ENCODE measurements at places on chromosomes 1 and 21.

- no peak for DNase-seq
These were observed 88.8 kb downstream of the JAK1 start for GRCh38 chr1:64877598-64877997.

DNA sequence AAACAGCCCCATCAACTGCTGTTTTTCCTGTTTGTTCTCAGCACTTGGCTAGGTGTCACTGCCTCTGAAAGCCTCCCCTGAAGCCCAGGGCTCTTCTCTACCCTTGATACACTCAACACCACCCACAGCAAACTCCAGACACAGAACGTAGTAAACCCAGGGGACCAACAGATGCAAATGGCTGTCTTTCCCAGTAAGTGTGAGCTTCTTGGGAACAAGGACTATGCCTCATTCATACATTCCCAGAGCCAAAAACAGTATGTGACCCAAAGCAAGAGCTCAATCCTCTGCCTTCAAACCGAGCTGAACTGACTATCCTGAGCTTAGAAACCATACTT lies 4.4 kb downstream of the LBR start:
- no peak for DNase-seq

DNA sequence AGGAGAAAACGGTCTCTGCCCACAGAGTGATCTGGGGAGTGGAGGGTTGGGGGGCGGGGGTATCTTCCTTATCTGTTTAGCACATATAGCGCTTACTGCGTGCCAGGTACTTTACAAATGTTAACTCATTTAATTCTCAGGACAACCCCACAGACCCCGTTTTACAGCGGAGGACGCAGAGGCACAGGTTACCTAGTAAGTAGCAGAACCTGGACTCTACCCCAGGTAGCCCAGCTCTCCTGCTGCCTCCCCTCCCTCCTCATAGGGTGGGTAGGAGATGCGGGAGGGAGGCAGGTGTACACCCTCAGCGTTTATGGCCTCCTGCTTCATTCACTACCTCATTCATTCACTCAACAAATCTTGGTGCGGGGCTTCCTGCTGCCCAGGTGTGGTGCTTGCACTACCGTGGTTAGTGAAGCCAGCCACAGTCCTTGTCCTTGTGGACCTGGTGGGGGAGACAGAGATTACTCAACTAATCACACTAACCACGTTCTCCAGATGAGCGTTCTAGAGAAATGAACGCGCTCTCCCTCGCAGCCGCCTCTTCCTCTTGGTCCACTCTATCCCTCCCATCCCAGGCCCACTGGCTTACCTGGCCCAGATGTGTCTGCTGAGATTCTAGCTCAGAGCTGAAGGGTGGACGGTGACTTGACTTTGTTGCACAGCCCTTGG lies 102.0 kb downstream of the IER5 start:
- DNase-seq, result no peak

DNA sequence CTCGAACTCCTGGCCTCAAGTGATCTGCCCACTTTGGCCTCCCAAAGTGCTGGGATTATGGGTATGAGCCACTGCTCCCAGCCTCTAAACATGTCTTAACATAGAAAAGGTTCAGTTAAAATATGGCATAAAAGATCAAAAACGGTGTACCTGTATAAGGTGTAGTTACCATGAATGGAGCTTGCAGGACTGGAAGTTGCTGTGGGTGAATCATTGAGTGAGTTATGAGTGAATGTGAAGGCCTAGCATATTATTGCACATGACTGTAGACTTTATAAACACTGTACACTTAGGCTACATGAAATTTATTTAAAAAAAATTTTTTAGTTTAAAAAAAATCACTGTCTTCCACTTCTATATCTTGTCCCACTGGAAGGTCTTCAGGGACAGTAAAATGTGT lies 15.7 kb downstream of the ABCD3 start:
- no peak for DNase-seq

- no peak for DNase-seq
These were observed 19.8 kb upstream of the UBXN10 start for GRCh38 chr1:20166051-20166450.

- no peak for DNase-seq
These were observed 1.6 kb upstream of the MOV10 start for GRCh38 chr1:112672842-112673241.

GRCh38 chr21:45820171-45821091 lies 161.1 kb upstream of the COL6A1 start:
- peak; percentile 75 for DNase-seq

- DNase-seq, result no peak
These were observed 2.6 kb downstream of the GUK1 start for GRCh38 chr1:228142701-228143136.

- DNase-seq, result no peak
These were observed 5.9 kb upstream of the TTC22 start for GRCh38 chr1:54806931-54807611.

- no peak for DNase-seq
These were observed 516.7 kb upstream of the B3GALT2 start for GRCh38 chr1:193703121-193703520.

GRCh38 chr1:32741413-32742198 lies 39.0 kb upstream of the SYNC start:
- no peak for DNase-seq

GRCh38 chr1:65147424-65148177 lies 402 bp upstream of the AK4 start:
- DNase-seq, result peak; percentile 59

DNA sequence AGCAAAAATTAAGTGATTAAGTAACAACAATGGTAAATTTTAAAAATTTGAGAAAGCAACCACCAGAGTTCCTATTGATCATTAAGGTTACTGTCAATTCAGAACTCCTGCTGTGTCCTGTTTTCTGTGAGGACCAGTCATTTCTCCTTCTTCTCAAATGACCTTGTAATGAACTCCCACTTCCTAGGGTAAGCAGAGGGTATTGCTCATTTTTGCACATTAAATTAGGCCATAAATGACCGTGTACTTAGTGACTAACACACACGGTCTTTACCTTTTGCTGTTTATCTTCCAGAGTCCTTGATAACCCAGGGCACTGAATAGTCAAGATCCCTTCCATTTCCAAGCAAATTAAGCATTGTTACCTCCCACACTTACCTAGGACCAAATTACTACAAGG lies 227.5 kb upstream of the LYPLAL1 start:
- no peak for DNase-seq

DNA sequence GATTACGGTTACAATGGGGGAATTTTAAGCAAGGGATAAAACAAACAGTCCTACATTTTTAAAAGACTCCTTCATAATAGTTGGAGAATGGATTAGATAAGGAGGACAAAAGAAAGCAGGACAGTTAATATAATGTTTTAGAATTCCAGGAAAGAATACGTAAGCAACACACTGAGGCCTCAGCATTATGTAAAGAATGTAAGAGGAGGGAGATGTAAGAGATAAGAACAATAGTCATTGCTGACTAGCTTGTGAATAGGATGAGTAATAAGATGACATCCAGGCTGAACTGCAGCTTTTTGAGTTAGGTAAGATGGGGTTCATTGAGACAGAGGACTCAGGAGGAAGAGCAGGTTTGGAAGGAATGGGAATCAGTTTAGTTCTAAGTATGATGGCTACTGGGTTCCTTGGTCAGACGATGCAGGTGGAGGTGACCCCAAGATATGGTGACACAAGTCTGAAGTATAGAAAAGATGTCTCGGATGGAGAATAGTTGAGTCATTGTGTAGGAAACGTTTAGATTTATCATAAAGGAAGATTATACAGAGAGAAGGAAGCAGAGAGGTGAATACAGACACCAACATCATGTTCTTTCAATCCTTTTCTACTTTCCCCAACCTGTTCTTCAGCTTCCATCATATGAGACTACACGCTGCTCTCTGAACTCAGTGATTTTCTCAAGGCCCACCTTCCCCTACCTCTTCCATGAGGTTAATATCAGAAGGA lies 372.8 kb downstream of the PTBP2 start:
- DNase-seq, result no peak

DNA sequence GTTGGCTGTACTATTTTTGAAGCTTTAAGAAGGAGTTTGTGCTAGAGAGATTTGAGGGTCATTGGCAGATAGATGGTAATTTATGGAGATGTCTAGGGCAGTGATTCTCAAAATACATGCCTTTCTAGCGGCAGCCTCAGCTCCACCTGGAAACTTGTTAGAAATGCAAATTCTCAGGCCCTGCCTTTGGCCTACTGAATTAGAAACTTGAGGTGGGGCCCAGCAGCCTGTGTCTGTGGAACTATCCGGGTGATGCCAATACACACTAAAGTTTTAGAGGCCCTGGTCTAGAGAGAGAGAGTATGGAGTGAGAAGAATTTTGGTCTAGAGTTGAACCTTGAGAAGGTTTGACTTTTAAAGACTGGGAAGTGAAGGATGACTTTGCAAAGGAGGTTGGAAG lies 82.5 kb downstream of the CDC14A start:
- no peak for DNase-seq

DNA sequence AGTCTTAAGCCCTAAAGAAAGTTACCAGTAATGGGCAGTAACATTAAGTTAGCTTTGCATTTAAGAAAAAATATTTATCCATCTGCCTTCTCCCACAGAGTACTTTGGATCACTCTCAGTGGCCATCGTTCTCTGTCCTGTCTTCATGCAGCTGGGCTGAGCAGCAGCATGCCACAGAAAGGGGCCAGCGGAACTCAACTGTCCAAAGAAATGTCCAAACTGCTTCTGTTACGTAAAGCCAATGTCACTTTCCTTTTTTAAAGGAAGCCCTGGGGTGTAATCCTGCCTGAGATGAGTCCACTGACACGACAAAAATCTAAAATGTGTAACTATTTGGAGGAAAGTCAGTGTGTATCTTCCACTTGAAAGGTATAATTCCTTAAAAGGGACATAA lies 291.6 kb downstream of the SMYD3 start:
- no peak for DNase-seq

- DNase-seq, result no peak
These were observed 176.6 kb downstream of the GIPC2 start for GRCh38 chr1:78222225-78222959.

- DNase-seq, result no peak
These were observed 216.6 kb upstream of the ZP4 start for GRCh38 chr1:238107322-238107721.

- DNase-seq, result no peak
These were observed 26.4 kb downstream of the USP48 start for GRCh38 chr1:21756393-21757089.

DNA sequence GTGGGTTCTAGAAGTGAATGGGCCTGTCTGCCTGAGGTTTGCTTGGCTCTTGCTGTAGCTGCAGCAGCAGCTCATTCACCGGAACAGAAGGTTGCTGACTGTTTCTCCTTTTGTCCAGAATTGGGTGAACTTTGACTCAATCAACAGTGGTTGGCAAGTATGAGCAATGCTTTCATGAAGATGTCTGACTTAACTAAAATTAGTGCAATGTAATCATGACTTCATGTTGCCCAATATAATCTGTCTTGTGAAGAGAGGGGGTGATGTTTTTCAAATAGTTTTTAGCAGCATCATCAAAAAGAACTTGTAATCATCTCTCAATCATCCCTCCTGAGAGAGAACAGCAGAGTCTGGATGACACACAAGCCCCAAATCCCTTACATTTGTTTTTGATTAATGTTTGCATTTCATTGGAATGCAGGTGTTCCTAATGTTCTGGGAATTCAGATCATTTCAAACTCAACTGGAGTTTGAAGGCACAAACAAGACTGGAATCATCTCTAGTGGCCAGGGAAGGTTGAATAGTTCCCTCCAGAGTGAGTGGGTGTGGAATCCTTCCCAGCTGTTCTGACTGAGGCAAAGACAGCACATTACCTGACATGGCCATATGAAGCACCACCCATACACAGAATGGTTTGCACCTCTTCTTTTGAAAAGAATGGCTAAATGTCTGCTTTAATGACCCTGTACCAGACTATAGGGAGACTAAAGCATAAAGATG lies 82.9 kb downstream of the HLX start:
- DNase-seq, result no peak

DNA sequence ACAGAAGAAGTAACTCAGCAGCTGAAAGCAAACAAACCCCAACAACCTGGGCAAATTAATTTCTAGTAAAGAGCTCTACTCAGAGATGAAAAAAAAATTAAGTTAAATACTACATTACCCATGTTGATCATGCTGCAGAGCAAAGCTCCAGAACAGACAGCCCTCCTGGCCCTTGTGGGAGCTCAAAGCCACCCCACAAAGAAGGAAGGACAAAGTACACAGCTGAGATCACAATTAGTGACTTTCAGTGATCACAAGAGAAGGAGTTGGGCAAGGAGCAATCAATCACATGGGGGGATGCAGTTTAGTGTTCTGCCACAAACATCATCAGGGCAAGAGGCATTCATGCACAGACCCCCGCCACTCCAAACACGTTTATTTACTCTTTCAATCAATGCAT lies 114.2 kb downstream of the DAB1 start:
- DNase-seq, result no peak

DNA sequence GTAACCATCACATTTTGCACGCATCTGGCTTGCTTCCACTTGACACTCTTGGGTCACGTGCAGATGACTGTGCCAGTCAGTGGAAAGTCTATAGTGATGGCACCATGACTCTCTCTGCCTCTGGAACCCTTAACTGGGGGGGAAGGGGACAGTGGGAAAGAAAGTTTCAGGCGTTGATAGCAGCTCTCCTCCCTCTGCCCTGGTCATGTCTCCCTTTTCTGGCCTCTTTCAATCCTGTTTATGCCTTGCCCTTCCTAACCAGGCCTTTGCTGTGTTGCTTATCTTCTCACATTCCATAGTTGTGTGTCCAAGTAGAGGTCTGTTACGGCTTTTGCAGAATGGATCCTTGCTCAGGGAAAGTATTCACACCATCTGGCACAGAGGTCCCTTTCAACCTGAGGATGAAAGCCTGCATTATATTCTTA lies 93.5 kb downstream of the NRDC start:
- DNase-seq, result no peak

- DNase-seq, result no peak
These were observed 8.8 kb downstream of the PADI1 start for GRCh38 chr1:17213782-17214148.

DNA sequence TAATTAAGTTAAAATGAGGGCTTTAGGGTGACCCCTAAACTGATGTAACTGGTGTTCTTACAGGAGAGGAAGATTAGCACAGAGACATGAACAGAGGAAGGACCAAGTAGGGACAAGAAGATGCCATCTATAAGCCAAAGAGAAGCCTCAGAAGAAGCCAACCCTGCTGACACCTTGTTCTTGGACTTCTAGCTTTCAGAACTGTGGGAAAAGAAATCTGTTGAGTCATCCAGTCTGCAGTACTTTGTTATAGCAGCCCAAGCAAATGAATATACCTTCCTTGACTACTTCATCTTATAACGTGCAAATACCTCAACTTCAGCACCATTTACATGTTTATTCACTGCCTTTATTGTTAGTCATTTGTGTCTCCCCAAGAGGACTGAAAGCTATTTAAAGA lies 3.4 kb downstream of the ZBTB21 start:
- no peak for DNase-seq

- DNase-seq, result no peak
These were observed 43.1 kb downstream of the PBX1 start for GRCh38 chr1:164602101-164602422.

- DNase-seq, result no peak
These were observed 510.1 kb downstream of the PLA2G4A start for GRCh38 chr1:187338762-187339412.

- DNase-seq, result no peak
These were observed 223.7 kb downstream of the VAV3 start for GRCh38 chr1:107741242-107741641.

All from NCI-H446 (cell line).